ENCODE measurements at places on chromosomes 6 and 20.

DNA sequence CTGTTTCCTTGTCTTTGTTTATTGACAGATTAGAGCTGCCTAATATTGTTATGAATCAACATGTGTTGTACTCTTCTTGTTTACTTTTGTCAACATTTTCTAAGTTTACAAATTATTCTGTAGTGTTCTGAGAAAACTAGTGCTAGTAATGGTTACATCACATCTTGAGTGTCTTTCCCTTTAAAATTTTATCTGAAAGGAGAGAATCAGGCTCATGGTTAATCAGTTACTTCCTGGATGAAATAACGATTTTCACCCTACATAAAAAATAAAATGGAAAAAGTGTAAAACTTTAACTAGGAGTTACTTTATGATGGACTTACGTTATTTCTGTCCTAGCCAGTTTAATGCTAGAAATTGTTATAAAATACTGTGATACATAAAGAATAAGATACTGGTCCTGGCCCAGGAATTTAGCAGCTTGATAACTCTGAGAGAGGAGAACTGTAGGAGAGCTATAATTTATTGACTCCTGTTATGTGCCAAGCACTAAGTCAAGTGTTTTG, 26.4 kb upstream of the BMP5 start:
- no peak for DNase-seq

DNA sequence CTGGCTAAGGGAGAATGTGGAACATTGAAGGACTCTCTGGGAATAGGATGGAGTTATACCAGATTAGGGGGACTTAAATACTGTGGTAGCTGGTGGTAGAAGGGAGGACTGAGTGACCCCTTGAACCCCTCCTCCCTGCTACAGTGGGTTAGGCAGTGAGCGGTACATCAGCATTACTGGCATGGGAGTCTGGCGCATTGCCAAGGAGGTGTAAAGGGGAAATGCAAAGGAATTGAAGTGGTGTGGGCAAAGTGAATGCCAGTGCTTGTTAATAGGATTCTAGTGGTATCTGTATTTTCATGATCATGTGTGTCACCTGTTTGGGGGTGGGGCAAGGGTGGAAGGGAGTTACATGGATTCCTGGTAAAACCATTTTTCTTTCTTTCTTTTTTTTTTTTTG, 60.1 kb downstream of the GFRA4 start:
- no peak for DNase-seq

DNA sequence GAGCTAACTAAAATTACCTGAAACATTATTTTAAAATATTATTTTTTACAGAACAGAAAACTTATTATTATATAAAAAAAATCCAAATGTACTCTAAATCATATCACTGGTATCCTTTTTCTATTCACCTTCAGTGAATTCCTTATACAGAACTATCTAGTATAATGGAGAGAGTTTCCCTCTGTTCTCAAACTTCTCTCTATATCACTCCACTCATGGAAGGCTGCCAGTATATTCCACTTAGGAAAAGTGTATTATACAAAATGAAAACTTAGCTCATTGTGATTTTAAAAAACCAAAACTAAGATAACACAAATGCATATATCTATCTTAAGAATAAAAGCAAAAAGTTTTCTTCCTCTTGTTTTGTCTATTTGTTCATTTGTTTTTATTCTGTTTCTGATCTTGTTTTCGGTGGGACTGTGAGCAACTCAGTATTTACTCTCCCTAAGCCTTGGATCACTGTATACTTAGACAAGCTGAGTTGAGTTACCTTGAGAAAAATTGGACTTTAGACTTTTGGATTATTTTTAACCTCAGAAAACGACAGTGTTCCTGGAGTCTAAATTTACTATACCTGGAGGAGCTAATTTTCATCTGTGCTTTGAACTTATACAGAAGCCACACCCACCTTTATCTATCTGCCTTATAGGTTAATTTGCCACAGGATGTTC, 61.4 kb downstream of the GPR63 start:
- no peak for DNase-seq

DNA sequence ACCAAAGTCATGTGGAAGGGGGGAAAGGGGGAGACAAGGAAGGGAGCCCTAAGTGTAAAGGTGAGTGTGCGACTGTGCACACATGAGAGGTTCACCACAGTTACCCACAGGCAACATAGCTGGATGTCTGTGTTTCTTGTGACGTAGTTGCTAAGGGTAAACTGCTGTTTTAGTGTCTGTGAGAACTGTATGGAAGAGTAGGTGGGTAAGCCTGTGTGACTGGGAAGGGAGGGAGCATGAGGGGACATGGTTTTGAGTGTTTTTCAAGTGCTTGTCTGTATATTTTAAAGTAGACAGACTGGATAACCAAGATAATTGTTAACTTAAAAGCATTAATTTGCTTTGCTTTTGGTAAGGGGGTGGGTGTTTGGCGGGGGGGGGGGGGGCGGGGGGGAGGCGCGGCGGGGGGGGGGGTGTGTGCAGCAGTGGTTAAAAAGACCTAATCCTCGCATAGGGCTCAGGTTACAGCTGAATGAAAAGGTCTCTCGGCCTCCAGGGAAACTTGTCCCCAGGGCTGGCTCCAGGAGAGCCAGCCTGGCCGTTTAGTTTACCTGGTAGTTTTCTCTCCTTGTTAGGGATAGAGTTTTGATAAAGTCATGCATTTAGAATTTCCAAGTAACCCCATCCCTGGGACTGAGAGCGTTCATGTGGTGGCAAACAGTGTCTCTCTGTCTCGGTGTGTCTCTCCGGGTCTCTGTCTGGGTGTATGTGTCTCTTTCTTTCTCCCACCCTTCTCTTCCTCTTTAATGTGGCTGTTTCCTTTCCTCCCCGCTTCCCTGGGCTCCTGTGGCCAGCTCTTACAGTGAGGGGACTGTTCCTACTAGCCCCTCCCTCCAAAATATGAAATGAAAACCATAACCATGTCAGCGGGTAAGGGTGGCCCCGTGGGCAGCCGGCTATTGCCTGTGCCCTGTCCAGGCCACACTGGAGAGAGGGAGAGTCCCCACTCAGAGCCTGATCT, 3.4 kb downstream of the SCUBE3 start:
- peak; percentile 50 for DNase-seq

- DNase-seq: peak; percentile 2
Measured at GRCh38 chr6:36443471-36444428, 950 bp downstream of the KCTD20 start.

GRCh38 chr6:169383265-169383664, 129.6 kb upstream of the THBS2 start:
- DNase-seq: no peak

GRCh38 chr20:41011551-41012067, 17.0 kb upstream of the TOP1 start:
- DNase-seq: no peak

DNA sequence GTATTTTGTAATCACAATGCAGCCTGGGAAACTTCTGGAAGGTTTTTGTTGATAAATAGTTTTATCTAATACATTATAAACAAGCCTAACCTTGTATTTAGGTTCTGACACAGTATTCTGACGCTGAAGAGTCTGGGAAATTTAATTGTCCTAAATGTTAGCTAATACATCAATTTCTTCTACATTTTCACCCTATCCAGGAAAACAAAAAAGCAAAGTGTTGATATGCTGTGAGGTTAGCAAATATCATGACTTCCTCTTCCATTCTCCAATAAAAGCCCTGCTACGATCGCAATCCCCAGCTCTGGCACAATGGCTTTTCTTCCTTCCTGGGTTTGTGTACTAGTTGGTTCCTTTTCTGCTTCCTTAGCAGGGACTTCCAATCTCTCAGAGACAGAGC, at the start of gene C6orf58:
Gene C6orf58 (plus strand): TSS at position 301 of the 400 bp plus-strand sequence. CDS start 12 bp downstream, at position 313.
- no peak for DNase-seq

DNA sequence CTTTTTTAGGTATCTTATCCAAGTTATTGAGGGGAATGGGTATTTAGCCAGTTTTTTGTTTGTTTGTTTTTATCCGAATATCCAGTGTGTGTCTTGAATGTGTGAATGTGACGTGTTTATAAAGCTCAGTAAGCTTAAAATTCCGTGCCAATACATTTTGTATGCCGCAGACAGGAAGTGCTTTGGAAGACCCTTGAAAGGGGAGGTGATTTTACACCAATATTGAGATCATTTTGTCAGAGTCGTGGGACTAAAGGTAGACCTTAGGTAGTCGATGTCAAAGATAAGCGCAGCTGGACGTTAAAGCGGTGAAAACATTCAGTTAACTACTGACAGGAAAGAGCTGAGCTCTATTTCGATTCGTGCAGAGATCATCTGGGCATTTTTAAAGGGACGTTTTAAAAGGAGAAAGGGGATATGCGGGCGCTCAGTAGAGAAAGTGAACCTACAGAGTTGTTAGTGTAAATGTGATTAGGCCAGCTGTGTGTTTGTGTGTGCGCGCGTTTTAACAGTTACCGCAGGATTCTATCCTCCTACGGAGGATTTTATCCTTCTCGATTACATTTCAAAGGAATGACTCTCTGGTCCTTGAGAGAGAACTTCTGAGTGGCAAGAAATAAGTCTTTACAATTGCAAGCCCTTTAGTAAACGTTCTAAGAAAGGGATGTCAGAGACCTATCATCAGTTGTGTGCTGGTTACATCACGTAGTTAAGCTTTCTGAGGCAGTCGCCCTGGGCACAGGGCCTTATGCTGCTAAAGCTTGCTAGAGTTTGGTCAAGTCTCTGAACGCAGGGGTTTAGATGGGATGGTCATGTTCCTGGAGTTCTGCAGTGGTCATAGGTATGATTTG, 625 bp upstream of the ECHDC1 start:
- no peak for DNase-seq

GRCh38 chr6:7052443-7053011, 55.2 kb upstream of the RREB1 start:
- no peak for DNase-seq

- DNase-seq: no peak
Measured at GRCh38 chr6:14930366-14930989, 315.4 kb upstream of the JARID2 start.

GRCh38 chr6:17484201-17484849, 90.9 kb downstream of the CAP2 start:
- no peak for DNase-seq

- peak; percentile 59 for DNase-seq
Measured at GRCh38 chr6:29628419-29629281, 4.3 kb downstream of the GABBR1 start.

- no peak for DNase-seq
Measured at GRCh38 chr20:63891061-63892002, 3.6 kb upstream of the DNAJC5 start.

DNA sequence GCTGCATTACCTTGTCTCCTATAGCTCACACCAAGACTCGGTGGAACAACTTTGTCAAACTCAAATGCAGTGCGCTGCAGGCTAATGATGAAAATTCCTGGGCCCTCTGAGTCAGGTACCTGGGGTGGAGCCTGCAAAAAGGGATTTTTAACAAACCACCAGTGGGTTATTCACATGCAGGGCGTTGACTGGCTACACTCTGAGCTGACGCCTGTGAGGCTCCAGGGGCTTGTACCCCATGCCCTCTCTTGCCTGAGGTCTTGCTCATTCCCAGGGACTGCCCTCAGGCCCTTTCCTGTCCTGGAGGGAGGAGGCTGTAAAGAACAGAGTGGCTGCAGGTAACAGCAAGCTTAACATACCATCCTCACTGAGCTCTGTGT, 9.2 kb downstream of the GTSF1L start:
- no peak for DNase-seq

GRCh38 chr6:34284563-34285447, 36.0 kb upstream of the SMIM29 start:
- DNase-seq: no peak

DNA sequence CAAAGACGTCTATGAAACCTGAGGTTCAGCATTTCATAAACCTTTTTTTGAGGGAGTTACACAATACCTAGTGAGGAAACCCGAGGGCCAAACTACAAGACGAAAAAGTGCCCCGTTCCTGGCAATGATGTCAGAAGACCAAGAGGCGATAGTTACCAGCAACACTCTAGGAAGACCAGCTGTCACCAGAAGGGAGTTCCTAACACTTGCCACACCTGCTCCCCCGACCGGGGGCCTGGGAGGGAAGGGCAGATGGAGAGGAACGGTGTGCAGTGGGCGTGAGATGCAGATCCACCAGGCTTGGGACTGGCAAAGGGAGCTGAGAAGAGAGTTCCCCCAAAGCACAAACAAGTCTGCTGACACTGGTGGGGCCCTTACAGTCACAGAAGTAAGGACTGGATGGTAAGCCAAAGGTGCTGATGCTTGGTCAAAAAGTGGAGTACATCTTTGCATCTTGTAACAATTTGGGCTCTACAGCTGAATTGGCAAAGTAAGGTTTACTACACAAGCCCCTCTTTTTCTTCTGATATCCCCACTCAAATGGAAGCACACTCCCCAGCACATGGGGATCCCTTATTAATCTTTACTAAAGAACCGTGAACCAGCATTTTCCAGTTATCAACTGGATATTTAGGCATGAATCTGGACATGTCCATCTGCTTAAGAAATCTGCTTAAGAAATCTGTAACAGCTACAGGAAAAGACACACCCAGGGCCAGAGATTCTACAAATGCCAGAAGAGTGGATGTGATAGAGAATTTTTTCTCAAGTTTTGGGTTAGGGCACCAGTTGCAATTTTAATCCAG, 38.5 kb downstream of the PANK2 start:
- no peak for DNase-seq

DNA sequence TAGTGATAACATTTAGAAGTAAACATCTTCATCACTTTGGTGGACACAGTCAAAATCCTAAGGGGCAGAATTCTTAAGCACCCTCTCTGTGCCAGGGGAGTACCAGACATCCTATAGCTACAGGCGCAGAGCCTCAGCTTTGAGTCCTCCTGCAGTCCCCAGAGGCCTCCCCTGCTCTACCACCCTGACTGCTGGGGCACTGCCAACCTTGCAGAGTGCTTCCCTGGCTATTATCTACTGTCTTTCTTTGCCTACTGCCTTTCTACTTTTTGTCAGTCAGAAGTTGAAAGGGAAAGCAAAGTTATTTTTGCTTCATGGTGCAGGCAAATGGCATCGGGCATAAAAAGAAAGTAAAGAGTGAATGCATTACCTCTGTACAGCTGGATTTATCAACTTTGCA, 80.1 kb downstream of the AIG1 start:
- DNase-seq: no peak

GRCh38 chr20:58721951-58722778, 29.6 kb downstream of the NPEPL1 start:
- no peak for DNase-seq

- no peak for DNase-seq
Measured at GRCh38 chr6:114008331-114008730, 37.4 kb upstream of the HDAC2 start.

DNA sequence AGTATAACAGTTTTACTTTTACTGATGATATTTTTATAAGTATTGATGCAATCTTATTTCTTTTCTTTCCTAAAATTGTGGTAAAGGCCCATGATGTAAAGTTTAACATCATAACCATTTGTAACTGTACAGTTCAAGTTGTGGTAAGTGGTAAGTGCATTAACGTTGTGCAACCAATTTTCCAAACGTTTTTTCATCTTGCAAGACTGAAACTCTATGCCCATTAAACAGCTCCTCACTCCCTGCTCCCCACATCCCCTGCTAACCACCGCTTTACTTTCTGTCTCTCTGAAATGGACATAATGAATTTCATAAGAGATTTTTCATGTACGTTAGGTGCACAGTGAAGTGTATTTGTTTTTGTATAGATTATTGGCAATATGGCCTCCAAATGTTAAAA, 106.0 kb downstream of the PACRG start:
- no peak for DNase-seq

GRCh38 chr6:33313105-33313708, 671 bp downstream of the TAPBP start:
- DNase-seq: peak; percentile 35

All from NCI-H1436 (cell line).